ENCODE measurements at places on chromosomes 5 and 9. TPM values are rescaled to one million over a fixed set of nuclear protein-coding genes. Genes with fewer than 3 reads are reported as not detected.
A peak's percentile ranks its signal among the peaks of the same experiment; 100 is the strongest.

- DNase-seq = no peak
Observed at GRCh38 chr9:114888607-114889006, 41.8 kb downstream of the TNFSF8 start.

DNA sequence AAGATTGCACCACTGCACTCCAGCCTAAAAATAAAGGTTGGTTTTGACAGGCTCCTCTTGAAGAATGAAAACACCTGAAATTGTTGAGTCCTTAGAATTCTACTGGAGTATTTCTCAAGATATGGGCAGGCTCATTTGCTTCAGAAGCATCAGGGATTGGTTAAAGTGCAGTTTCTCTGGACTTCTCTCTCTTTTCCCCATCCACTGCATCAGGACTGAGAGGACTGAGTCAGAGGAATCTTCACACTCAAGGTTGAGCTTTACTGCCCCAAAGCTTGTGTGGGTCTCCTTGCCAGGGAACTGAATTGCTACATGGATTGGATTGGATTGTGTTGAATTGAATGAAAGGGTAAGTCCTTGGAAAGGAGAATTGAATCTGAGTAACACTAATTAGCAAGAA is 7.5 kb upstream of the CCDC69 start:
- no peak for DNase-seq

The TICAM2 gene
- 3.4 TPM for polyA plus RNA-seq

DNA sequence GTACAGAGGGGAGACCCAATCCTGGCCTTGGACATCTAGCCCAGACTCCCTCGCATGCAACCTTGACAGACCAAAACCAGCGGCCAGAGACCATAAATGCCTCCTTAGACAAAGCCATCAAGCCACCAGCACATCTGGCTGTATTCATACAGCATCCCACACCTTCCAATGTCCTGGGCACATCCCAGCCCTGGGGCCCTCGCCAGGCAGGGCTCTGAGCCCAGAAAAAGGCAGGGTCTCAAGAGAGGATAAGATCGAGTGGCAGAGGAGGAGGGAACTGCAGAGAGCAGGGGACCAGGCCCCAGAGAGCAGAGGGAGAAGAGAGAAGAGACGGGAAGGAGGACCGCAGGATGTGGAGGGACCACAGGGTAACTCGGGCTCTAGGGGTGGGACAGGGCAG is 45.4 kb downstream of the CAMK2A start:
- DNase-seq = no peak

- no peak for DNase-seq
Observed at GRCh38 chr9:90872835-90873294, 71.2 kb downstream of the SYK start.

DNA sequence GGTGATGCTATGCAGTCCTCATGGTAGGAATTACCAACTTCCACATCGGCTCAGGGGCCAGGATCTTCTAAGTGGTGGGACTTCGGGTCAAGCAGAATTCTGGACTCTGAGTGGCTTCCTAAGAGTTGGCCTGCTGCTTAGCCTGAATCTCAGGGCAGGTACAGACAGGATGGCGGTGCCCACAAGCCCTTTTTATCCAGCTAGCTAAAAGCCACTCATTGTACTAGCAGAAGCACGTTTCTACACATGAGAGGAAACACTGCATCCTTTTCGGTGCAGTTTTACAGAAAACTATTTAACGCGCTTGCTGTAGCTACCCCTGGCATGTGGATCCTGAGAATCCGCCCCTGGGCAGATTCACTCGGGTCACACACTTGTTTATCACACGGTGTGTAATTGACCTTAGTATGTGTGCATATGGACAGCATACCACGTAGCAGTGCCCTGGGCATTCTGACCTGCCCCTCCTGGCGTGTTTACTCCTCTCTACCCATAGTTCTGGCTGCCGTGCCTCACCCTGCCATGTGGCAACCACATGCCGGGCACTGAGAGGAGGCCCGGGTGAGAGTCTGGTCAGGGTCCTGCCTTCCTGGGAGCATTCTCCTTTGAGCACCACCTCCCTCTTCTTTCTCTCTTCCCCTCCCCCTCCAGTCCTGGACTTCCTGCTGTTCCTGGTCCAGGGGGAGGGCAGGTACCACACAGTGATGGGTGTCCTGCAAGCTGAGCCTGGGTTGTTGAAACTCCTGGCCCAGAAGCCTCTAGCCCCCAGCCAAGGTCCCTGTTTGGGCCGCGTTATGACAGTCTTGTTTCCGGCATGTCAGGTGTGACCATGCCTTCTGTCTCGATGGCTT is 65.9 kb downstream of the DAB2IP start:
- no peak for DNase-seq

DNA sequence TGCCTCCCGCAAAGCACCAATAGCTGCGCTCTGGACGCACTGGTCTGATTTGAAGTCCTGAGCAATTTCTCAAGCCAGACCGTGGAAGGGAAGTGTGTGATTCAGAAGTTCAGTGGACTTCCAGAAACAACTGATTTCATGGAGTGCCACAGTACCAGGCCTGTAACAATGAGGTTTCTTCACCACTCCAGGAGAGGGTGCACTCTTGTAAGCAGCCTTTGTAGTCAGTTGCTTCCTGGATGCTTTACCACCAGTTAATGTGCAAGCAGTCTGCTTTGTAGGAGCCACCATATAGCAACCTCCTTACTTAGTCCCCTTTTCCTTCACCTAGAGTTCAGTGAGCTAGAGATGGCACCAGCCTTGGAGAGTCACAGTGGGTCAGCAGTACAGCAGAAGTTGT is 12.3 kb downstream of the CAAP1 start:
- no peak for DNase-seq

GRCh38 chr5:128538250-128539037 is 399 bp upstream of the FBN2 start:
- DNase-seq = peak; percentile 80

GRCh38 chr5:130324953-130325671 is 420.8 kb downstream of the CHSY3 start:
- DNase-seq = no peak

The TUSC1 gene
- polyA plus RNA-seq = 4.4 TPM

The ZNF879 gene
- polyA plus RNA-seq = 1.4 TPM

The CCDC192 gene
- polyA plus RNA-seq = not detected

DNA sequence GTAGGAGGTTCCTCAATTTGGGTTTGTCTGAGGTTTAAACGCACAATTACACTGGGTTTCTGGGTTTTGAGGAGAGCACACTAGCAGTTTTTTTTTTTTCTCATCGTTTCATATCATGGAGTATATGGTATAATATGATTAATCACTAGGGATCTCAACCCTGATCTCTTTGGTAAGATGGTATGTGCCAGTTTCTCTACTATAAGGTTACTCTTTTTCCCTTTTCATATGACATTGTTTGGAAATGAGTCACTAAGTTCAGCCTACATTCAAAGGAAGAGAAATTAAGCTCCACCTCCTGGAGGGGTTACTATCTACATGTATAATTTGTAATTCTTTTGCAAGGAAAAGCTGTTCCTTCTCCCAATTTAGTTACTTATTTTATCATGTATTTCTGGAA is 35.2 kb downstream of the MTRR start:
- DNase-seq = peak; percentile 81

The C9 gene
- polyA plus RNA-seq = not detected

GRCh38 chr9:69554945-69555344 is 117.2 kb downstream of the APBA1 start:
- DNase-seq = peak; percentile 93

DNA sequence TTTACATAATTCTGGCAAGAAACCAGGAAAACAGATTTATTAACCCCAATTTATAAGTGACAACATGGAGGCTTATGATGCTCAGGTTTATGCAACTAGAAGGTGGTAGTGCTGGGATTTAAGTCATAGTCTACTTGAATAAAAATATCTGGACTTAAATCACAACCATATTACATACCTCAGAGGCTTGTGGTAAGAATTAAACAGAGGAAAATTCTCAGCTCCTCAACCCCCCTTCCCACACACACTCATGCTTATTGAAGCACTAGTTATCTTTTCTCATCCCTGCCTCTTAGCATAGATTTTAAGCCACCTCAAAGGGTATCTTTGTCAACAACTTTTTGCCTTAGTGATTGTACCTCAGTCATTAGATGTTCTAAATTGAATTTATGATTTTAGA is 731.0 kb downstream of the PRELID2 start:
- DNase-seq = peak; percentile 4

- no peak for DNase-seq
Observed at GRCh38 chr5:132371603-132371994, 2.1 kb downstream of the SLC22A5 start.

DNA sequence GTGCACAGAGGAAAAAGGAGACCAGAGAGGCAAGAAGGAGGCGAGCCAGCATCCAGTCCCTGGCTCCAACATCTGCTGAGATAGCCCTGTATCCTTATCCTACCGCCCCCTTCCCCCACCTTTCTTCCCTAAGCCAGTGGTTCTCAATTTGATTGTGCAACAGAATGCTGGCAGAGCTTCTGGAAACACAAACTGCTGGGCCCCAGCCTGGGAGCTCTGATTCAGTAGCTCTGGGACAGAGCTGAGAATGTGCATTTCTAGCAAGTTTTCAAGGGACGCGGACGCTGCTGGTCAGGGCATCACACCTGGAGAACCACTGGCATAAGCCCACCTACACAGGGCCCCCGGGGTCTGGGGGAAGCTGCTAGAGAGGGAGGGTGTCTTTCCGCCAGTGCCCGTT is 21.1 kb downstream of the AK8 start:
- DNase-seq = peak; percentile 72

GRCh38 chr5:41508696-41509398 is 1.6 kb downstream of the PLCXD3 start:
- DNase-seq = no peak

The PAPPA gene
- polyA plus RNA-seq = 8.6 TPM

GRCh38 chr9:130453487-130453886 is 8.7 kb downstream of the ASS1 start:
- DNase-seq = peak; percentile 34

The PCDHB4 gene
- polyA plus RNA-seq = 0.06 TPM

The FGD3 gene
- not detected for polyA plus RNA-seq

- DNase-seq = no peak
Observed at GRCh38 chr5:160452036-160452435, 30.4 kb downstream of the PTTG1 start.

DNA sequence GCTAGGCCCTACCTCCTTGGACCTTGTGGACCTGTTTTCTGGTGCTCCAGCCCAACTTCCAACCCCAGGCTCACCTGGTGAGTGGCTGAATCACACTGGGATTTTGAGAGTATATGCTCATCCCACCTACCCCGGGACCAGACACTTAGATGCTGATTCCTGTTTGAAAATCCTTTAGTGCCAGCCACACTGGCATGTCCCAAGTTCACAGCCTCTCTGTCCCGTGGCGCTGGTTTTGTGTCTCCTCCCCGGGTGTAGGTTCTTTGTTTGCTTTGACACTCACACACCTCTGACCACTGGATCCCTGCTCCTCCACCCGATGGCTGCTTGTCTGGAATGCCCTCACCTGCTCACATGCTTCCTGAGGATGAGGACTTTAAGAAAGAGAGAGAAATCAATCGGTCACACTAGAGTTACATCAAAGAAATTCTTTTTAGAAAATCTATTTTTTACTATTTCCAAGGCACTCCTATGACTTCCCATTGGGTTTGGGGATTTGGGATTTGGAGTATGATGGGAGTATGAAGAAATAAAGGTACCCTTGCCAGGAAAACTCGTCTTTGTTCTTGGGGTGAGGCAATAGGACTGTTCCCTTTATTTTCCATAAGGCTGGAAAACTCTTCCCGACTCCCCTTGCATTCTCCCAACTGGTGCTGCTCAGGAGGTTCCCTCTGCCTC is 7.3 kb upstream of the SLC25A48 start:
- DNase-seq = no peak

The NTNG2 gene
- polyA plus RNA-seq = 0.84 TPM

The SPARC gene
- polyA plus RNA-seq = 5,281 TPM

GRCh38 chr5:54159893-54160195 is 150.5 kb downstream of the ARL15 start:
- DNase-seq = no peak

GRCh38 chr9:137293094-137293481 is 9.0 kb downstream of the NRARP start:
- DNase-seq = no peak

DNA sequence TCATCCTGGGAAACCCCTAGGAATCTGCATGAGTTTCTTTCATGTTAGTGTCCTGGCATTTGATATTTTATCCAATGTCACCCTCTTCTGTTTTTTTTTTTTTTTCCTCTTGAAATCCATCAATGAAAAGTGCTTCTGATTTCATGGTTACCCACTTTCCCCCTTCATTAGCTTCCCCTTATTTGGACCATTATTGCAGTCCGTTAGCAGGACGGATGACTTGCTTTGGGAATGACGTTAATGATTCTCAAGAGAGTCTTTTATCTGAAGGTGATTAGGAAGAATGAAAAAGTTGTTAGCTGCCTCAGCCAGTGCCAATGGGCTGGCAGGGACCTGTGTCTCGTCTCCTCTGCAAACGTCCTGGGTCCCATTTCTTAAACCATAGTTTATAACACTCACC is 134.7 kb downstream of the SEMA6A start:
- DNase-seq = no peak

The GPR151 gene
- polyA plus RNA-seq = not detected

The SLC34A3 gene
- polyA plus RNA-seq = not detected

GRCh38 chr5:155753943-155754581 is 572.9 kb upstream of the SGCD start:
- DNase-seq = no peak

The PIP5KL1 gene
- 2.7 TPM for polyA plus RNA-seq

GRCh38 chr5:132293066-132293991 is 865 bp upstream of the SLC22A4 start:
- DNase-seq = peak; percentile 87

DNA sequence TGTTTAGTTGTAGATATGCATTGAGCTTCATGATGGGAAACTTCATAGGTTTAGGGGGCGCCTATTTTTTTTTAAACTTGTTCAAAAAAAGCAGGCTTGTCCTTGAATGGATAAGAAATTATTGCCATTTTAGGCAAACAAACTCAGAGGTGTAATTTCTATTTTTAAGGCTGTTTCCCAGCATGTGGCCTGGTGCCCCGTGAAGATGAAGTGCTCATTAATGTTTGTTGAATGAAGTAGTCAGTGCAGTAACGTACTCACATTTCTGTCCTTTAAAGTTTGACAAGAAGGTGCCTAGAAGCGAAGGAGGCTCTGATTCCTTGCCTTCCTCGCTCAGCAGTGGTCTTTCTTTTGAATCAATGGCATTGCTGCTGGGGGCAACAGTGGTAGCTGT is 54.3 kb downstream of the ZNF618 start:
- DNase-seq = no peak

- DNase-seq = no peak
Observed at GRCh38 chr9:136202454-136203407, 2.2 kb downstream of the LHX3 start.

GRCh38 chr9:21294364-21294774 is 10.7 kb downstream of the IFNA5 start:
- DNase-seq = peak; percentile 17

Measured in IMR-90 (cell line).